Mesendoderm (in vitro differentiated cells): ENCODE measurements at places on chromosomes 7 and 10.

DNA sequence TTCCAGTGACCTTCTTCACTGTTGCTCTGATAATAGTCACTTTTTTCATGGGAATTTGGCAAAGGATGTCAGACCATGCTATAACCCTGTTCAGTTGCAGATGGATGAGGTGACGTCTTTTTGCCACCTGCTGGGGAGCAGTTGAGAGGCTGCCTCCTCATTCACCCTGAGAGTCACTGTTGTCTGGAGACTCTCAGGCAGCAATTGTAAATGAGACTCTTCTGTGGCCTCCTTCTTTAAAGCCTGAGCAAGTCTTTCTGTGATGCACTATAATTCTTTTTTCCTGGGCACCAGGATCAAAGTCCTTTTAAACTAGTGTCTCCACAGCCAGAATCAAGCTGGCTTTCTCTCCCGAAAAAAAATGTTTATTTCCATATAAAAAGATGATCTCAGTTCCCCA, 345.1 kb downstream of the ARL4A start:
- DNase-seq: peak; percentile 52

DNA sequence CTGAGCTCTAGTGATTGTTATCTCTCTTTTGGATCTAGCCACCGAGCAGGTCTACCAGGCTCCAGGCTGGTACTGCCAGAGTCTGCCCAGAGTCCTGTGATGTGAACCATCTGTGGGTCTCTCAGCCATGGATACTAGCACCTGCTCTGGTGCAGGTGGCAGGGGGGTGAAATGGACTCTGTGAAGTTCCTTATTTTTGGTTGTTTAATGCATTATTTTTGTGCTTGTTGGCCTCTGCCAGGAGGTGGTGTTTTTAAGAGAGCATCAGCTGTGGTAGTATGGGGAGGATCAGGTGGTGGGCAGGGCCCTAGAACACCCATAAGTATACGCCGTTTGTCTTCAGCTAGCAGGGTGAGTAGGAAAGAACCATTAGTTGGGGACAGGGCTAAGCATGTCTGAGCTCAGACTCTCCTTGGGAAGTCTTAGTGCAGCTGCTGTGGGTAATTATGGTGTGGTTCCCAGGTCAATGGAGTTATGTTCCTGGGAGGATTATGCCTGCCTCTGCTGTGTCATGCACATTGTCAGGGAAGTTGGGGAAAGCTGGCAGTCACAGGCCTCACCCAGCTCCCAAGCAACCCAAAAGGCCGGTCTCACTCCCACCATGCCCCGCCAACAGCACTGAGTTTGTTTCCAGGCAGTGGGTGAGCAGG, 81.8 kb downstream of the NPSR1 start:
- no peak for DNase-seq

DNA sequence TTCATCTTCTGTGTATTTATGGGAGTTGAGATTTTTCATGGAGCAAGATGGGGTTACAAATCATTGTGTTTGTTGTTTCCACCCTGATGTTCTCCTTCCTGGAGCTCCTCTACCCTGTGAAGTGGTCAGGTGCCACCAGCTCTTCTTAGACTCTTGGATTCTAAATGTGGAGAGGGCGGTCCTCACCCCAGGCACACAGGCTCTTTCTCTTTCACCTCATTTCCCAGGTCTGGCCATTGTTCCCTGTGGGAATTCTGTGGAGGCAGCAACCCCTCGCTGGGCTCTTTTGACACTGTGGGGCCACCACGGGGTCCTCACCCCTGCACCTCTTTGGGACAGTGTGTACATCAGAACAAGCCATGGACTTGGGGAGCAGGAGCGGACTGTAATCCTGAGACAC, 95.9 kb downstream of the TRRAP start:
- no peak for DNase-seq

DNA sequence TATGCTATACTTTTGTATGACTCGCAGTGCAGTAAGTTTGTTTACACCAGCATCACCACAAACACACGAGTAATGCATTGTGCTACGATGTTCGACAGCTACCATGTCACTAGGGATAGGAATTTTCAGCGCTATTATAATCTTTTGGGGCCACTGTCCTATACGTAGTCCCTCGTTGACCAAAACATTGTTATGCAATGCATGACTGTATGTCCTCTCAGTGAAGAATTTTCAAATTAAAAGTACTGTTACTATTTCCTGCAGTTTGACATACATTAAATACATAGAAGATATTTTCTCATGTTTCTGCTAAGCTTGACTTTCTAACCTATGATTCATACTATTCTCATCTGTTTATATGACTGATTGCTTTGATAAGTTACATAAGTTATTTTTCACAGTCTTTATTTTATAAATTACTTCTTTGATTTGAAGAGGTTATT, 203.6 kb downstream of the VTI1A start:
- DNase-seq: no peak
